Stimulated activated CD8-positive, alpha-beta memory T cell treated with anti-CD3 and anti-CD28 coated beads, Interleukin-15, amount 100 ng/mL, for 4 hours (primary cell): ENCODE measurements at places on chromosomes 4 and X.

DNA sequence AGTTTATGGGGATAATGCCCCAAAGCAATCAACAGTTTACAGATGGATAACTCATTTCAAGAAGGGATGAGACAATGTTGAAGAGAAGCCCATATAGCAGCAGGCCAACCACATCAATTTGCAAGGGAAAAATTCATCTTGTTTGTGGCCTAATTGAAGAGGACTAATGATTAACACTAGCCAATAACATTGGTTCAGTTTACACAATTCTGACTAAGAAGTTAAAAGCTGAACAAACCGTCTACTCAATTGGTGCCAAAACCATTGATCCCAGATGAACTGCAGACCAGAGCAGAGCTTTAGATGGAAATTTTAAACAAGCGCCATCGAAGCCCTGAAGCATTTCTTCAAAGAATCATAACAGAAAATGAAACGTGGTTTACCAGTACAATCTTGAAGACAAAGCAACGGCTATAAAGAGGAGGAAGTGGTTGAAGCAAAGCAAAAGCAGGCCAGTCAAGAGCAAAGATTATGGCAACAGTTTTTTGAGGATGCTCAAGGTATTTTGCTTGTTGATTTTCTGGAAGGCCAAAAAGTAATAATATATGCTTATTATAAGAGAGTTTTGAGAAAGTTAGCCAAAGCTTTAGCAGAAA is 20.5 kb upstream of the BLTP1 start:
- no peak for DNase-seq

- DNase-seq = no peak
These were observed 127.3 kb downstream of the MAD2L1 start for GRCh38 chr4:119939071-119939995.

DNA sequence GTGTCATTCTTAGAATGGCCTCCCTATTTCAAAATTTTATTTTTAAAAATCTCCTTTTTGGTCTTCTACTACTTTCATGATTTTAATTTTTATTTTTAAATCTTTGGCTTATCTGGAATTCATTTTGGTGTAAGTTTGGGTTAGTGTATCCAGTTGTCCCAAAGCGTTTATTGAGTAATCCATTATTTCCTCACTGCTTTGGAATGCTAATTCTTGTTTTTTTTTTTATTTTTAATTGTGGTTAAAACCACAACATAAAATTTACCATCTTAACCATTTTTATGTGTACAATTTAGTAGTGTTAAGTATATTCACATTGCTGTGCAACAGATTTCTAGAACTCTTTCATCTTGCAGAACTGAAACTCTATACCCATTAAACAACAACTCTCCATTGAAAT is 8.7 kb downstream of the CITED1 start:
- no peak for DNase-seq

DNA sequence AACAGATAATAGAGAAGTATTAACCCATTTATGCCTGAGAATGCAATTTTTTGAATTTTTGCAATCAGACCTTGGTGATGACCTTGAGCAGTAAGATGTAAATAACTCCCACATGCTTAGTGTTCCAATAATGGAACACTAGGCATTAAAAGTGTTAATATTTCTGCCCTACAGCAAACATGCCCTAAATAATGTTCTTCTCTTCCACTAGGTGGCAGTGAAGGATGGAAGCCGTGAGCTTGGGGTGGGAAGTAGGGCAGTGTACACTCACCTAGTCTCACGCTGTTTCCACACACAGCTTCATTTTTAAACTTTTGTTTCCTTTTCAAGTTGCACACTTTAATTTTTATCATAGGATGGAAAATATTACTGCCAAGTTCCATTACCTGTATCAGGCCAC is 613.1 kb upstream of the HS3ST1 start:
- DNase-seq = no peak

GRCh38 chrX:6227453-6227835 is 1.2 kb downstream of the NLGN4X start:
- no peak for DNase-seq

- no peak for DNase-seq
These were observed 623.5 kb upstream of the NR3C2 start for GRCh38 chr4:149065753-149066152.

GRCh38 chr4:31156221-31156620 is 436.1 kb downstream of the PCDH7 start:
- no peak for DNase-seq

GRCh38 chr4:2159931-2160330 is 82.0 kb downstream of the HAUS3 start:
- no peak for DNase-seq

- DNase-seq = no peak
These were observed 1.3 kb downstream of the BGN start for GRCh38 chrX:153495903-153496589.

DNA sequence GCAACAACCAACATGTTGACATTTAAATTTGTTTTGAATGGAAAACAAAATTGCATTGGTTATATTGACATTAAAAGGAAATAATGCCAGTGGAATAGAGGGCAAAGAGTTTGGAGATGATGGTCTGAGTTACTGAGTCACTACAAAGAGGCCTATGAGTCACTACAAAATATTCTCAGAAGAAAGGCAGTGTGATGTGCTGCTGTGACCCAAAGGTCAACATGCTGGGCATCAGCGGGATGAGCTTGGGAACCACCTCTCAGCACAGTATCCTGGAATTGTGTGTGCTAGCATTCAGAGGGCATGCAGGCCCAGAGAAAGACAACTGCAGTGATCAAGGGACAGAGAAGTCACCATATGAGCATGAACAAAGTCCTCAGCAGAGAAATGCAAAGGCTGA is 2.8 kb downstream of the CMC4 start:
- DNase-seq = no peak

DNA sequence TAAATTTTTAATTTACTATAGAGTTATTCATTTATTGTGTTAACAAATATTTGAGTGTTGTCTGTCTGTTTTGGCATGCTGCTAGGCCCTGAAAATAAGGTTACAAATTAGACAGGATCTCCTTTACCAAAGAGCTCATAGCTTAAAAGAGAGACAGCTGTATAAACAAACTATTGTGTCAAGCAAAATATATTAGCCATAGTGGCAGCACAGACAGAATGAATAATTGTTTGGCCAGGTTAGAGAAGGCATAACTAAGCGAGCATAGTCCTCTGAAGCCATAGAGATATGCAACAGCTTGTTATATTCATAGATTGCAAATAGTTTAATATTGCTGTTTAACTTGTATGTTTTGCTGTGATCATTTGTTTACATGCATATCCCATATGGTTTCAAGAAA is 66.7 kb upstream of the NDUFC1 start:
- DNase-seq = no peak

DNA sequence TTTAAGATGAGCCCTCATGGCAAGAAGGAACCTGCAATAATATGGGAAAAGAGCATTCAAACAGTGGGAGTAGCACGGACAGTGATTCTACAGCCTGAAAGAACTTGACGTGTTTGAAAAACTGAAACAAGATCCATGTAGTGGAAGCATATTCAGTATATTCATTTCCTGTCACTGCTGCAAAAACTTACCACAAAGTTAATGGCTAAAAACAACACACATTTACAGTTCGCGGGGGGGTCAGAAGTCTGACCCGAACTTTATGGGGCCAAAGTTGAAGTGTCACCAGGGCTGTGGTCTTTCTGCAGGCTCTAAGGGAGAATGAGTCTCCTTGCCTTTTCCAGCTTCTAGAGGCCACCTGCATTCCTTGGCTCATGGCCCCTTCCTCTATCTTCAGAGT is 52.6 kb upstream of the ARX start:
- no peak for DNase-seq

DNA sequence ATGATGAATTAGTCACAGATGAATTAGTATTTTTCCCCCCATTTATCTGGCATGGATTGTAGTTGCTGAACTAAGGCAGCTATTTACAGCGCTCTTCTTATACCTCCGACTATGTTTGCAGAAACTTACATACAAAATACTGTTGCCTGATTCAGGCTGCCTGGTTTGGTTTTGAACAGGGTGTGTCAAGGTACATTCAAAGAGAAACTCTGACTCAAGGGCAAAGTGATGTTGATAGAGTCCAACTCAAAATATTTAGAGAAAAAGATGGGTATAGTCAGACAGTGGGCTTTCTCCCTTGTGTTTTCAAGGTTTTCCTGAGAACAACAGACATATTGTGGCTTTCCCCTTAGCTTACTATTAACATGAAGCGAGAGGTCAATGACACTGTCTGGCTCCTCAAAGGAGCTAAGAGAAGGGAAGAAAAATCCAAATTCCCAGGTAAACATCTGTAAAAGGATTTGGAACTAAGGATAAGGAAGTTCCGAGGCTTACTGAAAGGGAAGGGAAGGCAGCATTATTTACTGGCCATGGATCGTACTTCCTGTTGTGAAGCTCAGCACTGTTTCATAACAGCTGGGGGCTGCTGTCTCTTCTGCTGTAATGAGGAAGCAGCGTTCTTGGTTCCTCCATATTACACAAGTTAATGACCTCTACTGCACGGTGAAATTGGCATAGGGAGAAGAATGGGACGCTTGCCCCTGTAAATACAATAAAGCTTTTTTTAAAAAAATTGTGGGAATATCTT is 30.9 kb downstream of the FAM9C start:
- no peak for DNase-seq

DNA sequence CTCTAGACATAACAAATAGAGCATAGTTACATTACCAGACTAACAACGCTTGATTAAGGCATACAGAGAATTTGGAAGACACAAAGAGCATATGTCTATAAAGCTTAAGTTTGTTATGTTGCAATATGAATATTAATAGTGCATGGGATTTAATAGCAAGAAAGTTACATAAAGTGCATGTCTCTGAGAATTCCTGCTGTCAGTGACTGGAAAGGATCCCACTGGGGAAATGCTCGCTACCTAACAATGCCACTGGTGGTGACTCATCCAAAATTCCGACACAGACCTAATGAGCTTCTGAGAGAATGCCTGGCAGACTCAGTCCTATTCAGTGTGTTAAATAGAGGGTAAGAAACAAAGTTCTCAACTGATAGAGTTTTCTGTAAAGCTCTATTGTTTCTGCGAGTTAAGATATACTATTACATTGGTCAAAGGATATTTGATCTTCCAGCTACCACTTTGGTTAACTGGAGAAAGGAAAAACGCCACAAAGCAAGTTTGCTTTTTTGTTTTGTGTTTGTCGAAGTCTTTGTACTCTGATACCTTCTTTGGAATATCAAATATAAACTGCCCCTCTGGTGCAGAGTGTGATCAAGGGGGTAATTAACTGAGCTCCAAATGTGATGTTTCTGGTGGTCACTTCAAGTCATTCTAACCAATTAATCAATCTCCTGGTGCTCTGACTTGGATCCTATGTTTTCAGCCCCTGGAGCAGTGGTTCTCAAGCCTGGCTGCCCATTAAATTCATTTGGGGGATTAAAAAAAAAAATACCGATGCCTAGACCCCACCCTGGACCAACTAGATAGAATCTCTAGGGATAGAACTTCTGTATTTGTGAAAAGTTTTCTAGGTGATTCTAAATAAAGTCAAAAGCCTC is 107.9 kb downstream of the PALLD start:
- DNase-seq = no peak

- no peak for DNase-seq
These were observed 40.5 kb downstream of the FRYL start for GRCh38 chr4:48739560-48740019.

GRCh38 chr4:138138774-138139173 is 103.4 kb downstream of the SLC7A11 start:
- no peak for DNase-seq

DNA sequence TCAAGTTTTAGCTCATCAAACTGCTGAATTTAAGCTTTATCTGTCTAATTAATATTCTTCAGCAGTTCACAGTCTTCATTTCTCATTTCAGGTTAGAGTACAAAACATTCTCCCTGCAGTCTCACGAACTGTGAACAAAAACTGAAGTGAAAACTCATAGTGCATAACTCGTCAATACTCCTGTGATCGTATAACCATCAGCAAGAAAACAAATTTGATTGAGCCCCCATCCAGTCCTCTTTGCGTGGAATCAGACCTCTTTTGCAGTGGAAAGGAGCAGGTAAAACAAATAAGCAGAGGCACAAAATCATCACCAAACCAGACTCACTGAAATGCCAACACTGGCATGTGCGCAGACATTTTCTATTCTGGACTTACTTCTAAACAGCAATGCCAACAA is 12.7 kb downstream of the ADAM29 start:
- no peak for DNase-seq

DNA sequence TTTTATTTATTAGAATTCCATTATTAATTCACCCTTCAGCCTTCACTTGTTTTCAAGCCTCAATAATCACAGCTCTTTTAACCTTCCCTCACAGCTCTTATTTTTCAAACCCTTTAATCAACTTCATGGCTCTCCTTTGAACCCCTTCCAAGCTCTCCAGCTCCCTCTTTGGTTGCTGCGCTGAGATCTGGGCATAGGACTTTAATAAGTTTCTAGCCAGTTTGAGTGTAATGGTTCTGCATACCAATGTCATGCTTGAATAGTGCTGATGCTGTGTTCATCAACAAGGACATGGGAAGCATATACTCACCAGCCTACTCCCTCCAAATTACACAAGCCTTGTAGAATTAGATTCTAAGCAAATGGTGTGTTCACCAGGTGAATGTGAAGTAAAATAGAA is 3.5 kb upstream of the RNF212 start:
- DNase-seq = no peak

DNA sequence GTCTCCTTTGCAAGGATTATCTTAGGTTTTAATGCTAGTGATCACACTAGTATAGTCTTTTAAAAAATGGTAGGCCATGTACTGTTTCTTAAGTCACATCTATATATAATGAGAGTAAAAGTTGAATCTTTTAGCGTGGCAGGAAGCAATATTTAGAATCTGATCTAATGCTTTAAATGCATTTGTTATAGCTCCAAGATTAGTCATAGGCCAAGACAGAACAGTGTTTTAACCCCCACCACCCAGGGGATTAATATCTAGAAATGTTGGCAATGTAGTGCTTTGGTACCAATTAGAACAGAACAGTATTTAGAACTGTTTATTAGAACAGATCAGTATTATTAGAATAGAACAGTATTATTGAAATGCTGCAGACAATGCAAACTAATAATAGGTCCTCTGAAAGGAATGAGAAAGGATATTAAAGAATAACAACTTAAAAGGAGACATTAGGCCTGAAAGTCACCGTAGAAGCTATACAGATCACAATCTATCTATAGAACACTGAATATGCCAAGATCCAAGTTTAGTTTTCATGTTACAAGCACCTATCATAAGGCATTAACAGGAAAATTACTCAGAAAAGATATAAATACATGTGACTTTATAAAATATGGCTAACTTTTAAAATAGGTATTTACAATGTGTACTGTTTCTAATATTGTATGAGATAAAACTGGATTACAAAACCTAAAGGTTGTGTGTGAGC is 146.2 kb downstream of the NPNT start:
- DNase-seq = no peak

- no peak for DNase-seq
These were observed 48.4 kb downstream of the GPC3 start for GRCh38 chrX:133937022-133937421.

DNA sequence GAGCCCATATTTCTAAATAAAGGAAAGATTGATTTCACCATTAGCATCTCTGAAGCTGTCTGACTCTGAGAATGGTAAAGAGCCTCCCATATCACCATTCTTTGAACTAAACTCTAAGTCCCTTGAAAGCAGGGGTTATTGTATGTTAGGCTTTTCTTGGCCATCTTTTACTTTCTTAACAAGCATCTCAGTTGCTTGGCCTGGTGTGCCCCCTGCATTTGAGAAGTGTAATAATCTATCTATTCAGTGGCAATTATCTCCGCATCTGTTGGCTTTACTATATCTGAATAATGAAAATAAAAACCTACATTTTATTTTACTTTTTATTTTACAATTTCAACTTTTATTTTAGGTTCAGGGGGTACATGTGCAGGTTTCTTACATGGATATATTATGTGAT is 128.3 kb upstream of the ARMCX2 start:
- DNase-seq = no peak

- no peak for DNase-seq
These were observed 1.9 kb downstream of the TRO start for GRCh38 chrX:54922547-54922946.
